EH (cell line): ENCODE measurements at places on chromosomes 1 and 21.
A peak's percentile ranks its signal among the peaks of the same experiment; 100 is the strongest.

DNA sequence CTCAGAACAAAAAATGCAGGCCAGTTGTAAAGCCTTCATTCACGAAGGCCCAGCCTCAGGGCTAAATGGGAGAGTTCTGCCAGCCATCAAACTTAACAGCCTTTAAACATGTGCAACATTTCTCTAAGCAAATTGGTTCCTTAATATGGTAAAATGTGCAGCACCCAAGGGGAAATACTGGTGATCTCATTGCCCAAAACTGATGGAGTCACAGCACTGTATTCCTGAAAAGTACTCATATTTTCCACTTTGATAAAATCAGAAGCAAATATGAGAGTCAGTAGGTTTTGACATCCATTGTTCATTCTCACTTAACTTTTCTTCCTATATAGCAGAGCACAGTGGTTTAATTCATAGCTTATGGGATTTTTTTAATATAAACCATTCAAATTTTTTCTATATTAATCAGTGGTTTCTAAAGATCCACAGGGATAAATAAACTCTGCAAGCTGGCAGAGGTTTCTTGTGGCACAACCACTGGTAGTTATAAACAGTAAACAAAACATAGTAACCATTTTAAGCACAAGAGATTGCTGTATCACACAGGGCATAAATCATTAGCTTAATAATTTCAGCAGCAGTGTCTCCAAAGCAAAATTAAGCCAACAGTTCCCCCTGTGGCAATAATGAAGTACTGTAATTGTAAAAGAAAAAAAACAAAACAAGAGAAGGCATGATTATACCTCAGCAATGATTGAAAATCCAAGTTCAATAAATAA, 106.9 kb upstream of the LYPLAL1 start:
- DNase-seq, result peak; percentile 93

GRCh38 chr1:210801501-210801900, 332.4 kb downstream of the KCNH1 start:
- DNase-seq, result no peak

DNA sequence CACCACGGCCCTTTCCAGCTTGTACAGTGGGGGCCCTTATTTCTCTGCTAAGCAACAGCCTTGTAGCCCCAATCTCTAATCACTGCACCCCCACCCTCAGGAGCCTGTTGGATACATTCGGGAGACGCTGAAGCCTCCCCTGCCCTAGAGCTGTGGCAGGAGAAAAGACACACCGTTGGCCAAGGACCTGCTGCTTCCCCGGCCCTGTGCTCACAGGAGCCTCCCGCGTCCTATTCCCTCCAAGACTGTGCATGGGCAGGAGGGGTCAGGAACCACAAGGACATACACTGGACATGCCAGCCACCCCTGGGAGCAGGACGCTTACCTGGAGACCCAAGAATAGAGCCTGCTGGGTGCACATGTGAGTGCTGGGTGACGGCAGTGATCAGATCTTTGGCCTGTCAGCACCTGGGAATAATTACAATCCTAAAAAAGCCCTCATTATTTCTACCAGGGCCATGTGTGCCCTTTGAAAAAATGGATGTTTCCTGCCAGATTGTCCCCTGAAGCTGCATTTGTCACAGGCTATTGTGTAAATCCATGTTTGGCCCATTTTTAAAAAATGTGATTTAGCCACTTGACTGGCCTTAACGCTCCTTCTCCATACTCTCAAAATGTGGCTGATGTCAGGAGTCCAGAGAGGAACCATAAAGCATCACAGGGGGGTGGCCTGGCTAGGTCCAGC, 590.6 kb downstream of the MATN1 start:
- no peak for DNase-seq

- DNase-seq, result peak; percentile 68
Observed at GRCh38 chr1:118338936-118339335, 153.9 kb upstream of the SPAG17 start.

- DNase-seq, result no peak
Observed at GRCh38 chr1:229325853-229326487, 16.9 kb downstream of the CCSAP start.

GRCh38 chr1:196143602-196144342, 464.5 kb downstream of the KCNT2 start:
- no peak for DNase-seq

DNA sequence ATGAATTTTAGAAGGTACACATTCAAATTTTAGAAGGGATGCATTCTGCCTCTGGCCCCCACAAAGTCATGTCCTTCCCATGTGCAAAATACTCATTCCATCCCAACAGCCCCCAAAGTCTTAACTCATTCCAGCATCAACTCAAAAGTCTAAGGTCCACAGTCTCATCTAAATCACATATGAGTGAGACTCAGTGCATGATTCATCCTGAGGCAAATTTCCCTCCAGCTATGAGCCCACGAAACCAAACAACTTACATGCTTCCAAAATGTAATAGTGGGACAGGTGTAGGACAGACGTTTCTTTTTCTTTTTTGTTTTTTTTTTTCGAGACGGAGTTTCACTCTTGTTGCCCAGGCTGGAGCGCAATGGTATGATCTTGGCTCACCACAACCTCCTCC, 12.5 kb upstream of the WNT2B start:
- DNase-seq, result no peak

- DNase-seq, result no peak
Observed at GRCh38 chr1:47378147-47378546, 37.9 kb upstream of the FOXE3 start.

GRCh38 chr1:48784301-48784700, 7.6 kb upstream of the BEND5 start:
- DNase-seq, result no peak

- DNase-seq, result no peak
Observed at GRCh38 chr1:38527373-38527966, 332.1 kb downstream of the RRAGC start.

DNA sequence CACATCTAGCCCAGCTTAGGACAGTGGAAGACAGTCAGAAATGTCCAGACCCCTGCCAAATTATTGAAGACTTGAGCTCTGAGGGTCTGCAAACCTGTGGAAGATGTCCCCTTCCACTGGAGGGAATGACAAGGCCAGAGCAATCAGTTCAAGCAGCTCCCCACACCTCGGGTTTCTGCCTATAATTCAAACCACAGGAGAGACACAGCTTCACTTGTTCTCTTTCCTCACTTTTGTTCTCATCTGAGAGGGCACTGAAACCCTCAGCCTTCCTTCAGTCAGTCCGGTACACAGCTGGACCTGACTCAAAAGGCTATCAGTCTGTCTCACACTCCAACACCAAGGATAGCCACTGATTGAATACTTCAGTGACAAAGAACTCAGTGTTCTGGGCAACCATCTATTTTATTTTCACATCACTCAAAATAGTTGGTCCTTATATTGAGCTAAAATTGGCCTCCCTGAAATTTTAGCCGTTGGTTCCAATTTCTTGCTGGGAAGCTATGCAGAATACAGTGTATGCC, 70.1 kb downstream of the TENT5C start:
- DNase-seq, result no peak

DNA sequence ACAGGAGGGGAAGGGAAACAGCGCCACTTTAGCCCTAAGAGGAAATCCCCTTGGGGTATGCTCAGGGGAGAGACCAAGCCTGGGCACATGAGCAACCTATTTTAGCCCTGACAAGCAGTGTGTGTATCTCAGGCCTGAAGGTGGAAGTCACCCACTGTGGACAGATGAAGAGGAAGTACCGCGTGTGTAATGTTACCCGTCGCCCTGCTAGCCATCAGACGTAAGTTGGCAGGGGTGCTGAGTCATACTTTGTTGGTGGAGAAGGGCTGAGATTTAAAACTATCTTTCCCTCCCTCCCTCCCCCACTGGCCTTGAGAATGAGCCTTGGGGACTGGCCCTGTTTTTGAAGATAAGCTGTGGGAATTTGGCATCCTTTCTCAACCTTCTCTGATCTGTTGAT, 11.2 kb downstream of the AGO1 start:
- DNase-seq, result peak; percentile 56

DNA sequence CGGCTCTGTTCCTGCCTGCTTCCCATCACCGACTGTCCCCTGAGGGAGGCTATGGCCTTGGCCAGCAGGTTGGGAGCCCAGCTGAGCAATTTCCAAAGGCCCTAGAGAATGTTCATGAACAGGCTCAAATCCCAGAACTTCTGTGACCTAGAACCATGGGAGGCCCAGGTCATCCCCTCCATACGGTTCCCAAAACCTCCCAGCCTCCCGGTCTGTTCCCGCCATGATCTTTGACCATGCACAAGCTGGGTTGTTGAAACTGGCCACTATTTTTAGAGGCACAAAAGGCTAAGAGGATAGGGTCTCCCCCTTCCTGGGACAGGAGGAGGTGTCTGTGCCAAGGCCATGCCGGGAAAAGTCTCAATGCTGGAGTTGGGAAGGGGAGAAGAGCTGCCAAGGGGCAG, 27.5 kb downstream of the EPHA2 start:
- DNase-seq, result no peak

GRCh38 chr21:35343046-35343819, 294.1 kb upstream of the RUNX1 start:
- no peak for DNase-seq

GRCh38 chr1:66400660-66401059, 133.3 kb upstream of the SGIP1 start:
- DNase-seq, result no peak

- DNase-seq, result peak; percentile 34
Observed at GRCh38 chr1:65467536-65467935, 47.1 kb downstream of the LEPR start.

GRCh38 chr1:97909266-97909665, 11.6 kb downstream of the DPYD start:
- DNase-seq, result no peak

- no peak for DNase-seq
Observed at GRCh38 chr1:180165509-180166435, 11.1 kb downstream of the QSOX1 start.

DNA sequence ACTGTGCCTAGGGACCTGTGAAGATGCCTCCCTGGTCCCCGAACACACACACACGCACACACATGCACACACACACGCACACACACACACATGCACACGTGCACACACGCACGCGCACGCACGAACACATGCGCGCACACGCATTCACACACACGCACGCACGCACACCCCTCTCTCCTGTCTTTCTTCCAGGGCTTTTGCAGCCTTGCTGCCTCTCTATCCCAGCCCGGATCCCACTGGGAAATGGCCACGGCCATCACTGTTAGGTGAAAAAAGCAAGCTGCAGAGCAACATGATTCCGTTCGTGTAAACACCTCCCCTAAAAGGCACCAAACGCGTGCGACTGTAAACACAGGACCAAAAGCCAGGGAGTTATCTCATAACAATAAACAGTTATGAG, 39.7 kb downstream of the NKAIN1 start:
- no peak for DNase-seq

DNA sequence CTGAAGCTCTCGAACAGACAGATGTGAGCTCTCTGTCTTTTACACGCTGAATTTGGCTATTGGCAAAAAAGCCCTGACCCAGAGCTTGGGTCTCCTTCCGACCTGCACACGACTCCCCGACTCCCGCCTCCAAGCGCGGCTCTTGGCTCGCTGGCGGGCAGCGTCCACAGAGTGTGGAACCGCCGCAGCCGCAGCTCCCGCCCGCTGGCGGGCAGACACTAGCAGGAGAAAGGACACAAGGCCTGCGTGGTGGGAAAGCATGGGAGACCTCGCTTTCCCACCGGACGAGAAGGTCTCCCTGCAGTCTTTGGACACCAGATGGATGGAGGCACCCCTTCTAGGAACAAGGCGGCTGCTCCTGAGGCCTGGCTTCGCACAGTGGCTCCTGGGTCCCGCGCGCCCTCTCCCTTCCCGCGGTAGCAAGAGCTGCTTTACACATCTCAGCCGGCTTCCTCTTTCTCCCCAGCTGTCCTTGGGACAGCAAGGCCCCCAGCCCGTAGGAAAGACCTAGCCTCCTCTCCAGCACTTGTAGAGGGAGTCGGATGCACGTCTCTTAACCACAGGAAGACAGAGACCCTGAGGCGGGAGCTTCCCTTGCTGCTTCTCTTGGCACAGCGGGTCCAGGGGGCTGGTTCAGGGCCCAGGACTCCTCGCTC, 92.1 kb downstream of the PRKAB2 start:
- no peak for DNase-seq

- peak; percentile 28 for DNase-seq
Observed at GRCh38 chr1:27971674-27972073, 11.9 kb downstream of the XKR8 start.

- no peak for DNase-seq
Observed at GRCh38 chr1:179322557-179322956, 29.0 kb downstream of the SOAT1 start.

- DNase-seq, result peak; percentile 6
Observed at GRCh38 chr1:184189361-184189760, 137.8 kb downstream of the TSEN15 start.

- DNase-seq, result no peak
Observed at GRCh38 chr1:8846263-8846662, 28.8 kb upstream of the RERE start.

GRCh38 chr1:53521924-53522552, 62.8 kb downstream of the DMRTB1 start:
- DNase-seq, result no peak

GRCh38 chr1:10380594-10381275, 18.1 kb upstream of the PGD start:
- peak; percentile 94 for DNase-seq

DNA sequence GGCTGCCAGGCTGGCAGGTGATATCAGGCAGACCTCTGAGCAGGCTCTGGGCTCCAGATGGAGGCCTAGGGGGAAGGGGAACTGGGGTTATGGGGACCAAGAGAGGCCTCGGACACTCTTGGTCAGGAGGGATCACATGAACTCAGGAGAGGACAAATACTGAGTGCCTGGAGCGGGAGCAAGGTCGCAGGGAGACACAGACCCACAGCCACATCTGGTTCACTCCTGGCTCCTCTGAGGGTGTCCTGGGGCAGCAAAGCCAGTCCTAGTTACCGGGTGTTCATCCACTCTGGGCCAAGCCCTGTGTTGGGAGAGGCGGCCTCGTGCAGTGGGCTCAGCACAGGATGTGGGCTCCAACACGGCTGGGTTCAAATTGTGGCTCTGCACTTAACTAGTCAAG, 239.0 kb downstream of the PTPRU start:
- DNase-seq, result no peak

DNA sequence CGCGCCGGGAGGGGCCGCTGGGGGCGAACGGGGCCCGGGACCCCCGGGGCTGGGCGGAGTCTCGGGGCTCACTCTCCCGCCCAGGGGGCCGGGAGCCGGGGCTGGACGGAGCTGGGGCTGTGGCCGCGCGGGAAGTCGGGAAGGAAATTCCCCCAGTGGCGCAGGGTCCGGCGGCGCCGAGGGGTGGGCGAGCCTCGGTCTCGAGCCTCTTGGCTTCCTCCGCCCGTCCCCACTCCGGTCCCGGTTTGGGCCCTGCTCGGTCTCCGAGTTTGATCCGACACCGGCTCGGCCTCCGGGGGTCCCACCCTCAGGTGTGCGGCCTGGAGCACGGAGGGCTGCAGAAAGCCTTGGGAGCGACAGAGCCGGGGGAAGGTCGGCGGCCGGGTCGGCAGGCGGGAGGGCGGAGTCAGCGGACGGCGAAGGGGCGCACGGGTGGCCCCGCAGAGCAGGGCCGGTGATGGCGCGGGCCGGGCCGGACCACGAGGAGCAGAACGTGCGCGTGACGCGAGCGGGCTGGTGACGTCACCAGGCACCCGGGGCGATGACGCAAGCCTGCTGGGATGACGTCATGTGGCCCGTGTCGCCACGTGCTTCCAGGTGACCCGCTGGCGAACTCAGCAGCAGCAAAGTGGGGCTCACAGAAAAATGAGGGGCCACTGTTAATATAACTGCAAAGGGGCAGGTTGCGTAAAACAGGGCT, 610 bp upstream of the HES4 start:
- peak; percentile 81 for DNase-seq
